ENCODE measurements at places on chromosomes 11 and 22. TPM values are rescaled to one million over a fixed set of nuclear protein-coding genes. Genes with fewer than 3 reads are reported as not detected.

The BATF2 gene
- total RNA-seq, result 0.26 TPM

The SPON1 gene
- total RNA-seq, result 4.6 TPM

The KCNK4 gene
- not detected for total RNA-seq

The ACR gene
- not detected for total RNA-seq

The WBP2NL gene
- total RNA-seq, result 0.37 TPM

The TMEM191B gene
- 3.1 TPM for total RNA-seq

The GATD1 gene
- total RNA-seq, result 21.5 TPM

The OR51I1 gene
- 0.06 TPM for total RNA-seq

The TIMM10B gene
- total RNA-seq, result 30.5 TPM

The POU2AF1 gene
- total RNA-seq, result not detected

The BIK gene
- not detected for total RNA-seq

The ISX gene
- not detected for total RNA-seq

The KRTAP5-10 gene
- total RNA-seq, result not detected

Measured in aortic smooth muscle cell (primary cell).